ENCODE measurements at places on chromosomes 1 and 21. TPM values are rescaled to one million over a fixed set of nuclear protein-coding genes. Genes with fewer than 3 reads are reported as not detected.

- no peak for DNase-seq
Measured at GRCh38 chr1:76240316-76240715, 165.8 kb downstream of the ST6GALNAC3 start.

DNA sequence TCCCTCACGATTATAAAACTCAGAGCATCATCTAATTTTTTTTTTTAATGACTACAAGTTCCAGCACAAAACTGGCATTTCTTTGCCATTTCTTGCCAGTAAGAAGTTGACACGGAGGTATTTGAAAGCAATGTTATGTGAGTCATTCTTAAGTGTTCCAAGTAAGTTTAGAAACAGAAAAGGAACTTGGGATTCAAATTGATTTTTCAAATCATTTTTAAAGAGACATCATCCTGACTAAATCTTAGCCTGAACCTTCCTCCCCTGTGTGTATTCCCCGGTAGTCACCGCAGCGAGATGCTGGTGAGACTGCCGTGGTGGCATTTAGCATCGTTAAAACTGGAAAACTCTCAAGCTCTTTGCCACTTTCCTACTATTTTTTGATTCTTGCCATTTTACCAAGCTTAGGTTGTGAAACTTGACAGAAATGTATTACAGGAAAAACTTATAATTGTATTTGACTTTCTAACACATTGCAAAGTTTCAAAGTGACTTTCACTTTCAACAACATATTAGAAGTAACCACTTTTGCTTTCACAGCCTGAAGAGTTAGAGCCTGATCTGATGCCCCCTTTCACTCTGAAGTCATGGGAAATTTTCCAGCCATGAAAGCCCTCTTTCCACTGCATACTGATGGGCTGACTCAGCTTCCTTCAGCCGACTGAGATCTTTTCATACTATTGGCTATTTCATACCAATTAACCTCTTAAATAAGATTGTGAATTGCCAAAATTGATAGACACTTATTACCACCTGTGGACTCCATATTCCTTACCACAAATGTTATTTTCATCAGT, 61.4 kb downstream of the OLFML2B start:
- DNase-seq: peak; percentile 41

DNA sequence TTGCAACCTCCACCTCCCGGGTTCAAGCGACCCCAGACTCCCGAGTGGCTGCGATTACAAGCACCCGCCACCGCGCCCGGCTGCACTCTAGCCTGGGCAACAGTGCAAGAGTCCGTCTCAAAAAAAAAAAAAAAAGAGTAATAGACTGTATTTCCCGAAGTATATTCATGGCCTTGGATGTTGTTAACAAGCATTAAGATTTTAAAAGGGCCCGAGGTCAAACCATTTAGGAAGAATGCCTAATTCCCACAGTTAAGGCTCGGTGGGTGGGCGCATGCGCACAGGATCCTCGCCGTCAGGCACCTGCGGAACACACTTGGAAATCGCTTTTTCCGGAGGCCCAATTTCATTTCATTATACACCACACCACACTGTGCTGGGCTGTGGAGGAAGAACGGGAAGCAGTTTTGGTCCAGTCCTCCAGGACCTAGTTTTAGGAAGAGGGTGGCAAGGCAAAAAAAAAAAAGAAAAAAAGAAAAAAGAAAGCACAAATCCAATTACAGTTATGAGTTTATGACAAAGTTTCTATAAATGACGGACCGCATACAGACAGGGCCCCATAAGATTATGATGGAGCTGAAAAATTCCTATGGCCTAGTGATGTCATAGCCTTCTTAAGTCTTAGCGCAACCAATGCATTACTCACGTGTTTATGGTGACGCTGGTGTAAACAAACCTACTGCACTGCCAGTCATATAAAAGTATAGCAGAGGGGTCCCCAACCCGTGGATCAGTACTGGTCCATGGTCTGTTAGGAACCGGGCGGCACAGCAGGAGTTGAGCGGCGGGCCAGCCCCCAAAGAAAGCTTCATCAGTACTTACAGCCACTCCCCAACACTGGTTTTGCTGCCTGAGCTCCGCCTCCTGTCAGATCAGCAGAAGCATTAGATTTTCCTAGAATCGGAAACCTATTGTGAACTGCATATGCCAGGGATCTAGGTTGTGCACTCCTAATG, 38.2 kb downstream of the H3-3A start:
- DNase-seq: peak; percentile 67

DNA sequence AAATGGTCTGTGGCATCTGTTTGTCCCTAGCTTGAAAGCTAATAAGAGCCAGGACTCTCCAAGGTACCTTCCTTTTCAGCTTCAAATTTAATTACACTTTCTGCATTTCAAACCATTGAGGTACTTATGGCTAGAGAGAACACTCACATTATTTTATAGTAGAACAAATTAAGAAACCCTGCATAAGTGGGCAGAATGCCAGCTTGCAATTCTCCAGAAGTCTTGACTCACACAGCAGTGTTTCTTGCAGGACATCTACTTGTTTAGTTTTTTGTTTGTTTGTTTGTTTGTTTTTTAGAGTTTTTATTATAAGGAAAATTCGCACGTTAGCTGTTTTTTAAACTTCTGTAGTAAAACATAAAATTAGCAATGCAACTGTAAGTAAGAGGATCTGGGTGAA, 397.2 kb downstream of the NEGR1 start:
- DNase-seq: peak; percentile 25

Gene ST6GALNAC3
- 1.9 TPM for polyA plus RNA-seq

Gene EPHA10
- 0.31 TPM for polyA plus RNA-seq

Gene SPRR3
- 12.8 TPM for polyA plus RNA-seq

Gene FCRL1
- polyA plus RNA-seq: 0.48 TPM

Gene C1orf35
- 12.8 TPM for polyA plus RNA-seq

DNA sequence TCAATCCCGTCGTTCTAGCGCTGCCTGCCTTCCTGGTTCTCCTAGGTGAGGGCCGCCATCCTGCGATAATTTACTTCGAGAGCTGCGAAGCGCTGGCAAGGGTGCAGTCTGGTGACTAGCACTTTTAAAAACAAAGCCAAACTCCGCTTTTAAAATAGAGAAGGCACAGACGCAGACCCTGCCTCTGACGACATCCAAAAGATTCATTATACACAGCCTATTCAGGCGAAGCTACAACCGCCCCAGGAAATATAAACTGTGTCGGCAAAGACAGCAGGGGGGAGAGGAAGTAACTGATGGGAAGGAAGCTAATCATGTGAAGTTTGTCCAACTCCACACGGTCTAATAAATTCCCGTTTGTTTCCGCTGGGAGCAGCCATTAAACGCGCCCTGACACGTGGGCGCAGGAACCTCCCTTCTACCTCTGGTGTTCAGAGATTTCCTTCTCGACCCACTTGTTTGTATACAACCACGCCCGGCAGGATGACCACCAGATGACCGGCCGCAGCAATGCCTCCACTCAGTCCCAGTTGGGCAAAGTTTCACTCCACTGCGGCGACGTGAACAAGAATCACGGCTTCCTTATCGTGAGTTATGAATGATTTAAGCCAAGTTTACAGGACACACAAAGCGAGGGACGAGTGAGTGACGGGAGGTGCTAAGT, 1.3 kb downstream of the GNG12 start:
- peak; percentile 63 for DNase-seq

Gene S100B
- polyA plus RNA-seq: 7.0 TPM

- no peak for DNase-seq
Measured at GRCh38 chr1:246794828-246795671, 70.8 kb downstream of the SCCPDH start.

- DNase-seq: no peak
Measured at GRCh38 chr1:244730934-244731434, 78.1 kb downstream of the DESI2 start.

DNA sequence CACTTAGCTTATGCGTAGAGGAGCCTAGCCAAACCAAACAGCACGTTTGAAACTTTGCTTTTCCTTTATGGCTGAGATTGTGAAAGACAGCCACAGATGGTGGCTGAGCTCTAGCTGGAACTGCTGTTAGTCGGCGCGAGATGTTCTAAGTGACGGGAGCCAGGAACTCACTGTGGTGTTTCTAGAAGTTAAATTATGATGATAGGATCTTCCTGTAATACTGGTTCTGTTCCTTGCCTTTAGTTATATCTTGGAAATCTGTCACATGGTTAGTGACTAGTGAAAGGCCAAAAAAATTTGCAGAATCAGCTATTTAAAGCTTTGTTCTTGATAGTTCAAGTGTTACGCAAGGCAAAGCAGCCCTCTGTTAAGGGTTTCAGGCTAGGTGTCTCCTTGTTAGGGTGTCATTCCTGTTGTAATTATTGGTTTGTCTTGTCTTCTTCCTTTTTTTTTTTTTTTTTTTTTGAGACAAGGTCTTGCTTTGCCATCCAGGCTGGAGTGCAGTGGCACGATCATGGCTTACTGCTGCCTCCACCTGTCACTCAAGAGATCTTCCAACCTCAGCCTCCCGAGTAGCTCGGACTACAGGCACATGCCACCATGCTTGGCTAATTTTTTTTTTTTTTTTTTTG, 22.6 kb downstream of the AK4 start:
- peak; percentile 72 for DNase-seq

Gene LRRC53
- polyA plus RNA-seq: not detected

DNA sequence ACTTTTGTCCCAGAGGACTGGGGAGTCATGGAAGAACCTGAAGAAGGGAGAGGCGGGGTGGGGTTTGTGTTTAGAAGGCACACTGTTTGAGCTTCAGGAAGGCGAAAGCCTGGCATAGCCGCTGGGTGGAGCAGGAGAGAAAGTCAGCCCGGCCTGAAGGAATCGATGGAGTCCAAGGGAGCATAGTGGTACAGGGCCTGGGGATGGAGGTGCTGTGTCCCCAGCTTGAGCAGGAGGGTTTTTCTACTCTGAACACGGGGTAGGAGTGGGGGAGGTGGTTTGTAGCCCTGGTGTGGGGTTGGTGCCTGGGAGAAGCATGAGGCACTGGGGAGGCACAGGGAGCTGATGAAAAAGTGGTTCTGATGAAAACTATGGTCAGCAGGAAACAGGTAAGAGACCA, 4.7 kb upstream of the CCDC24 start:
- DNase-seq: peak; percentile 69

GRCh38 chr21:41045534-41046268, 122.3 kb upstream of the BACE2 start:
- peak; percentile 67 for DNase-seq

GRCh38 chr1:9338397-9339246, 45.9 kb downstream of the SPSB1 start:
- DNase-seq: peak; percentile 62

Gene DNASE2B
- polyA plus RNA-seq: 0.20 TPM

- no peak for DNase-seq
Measured at GRCh38 chr1:180934563-180934962, 21.9 kb downstream of the KIAA1614 start.

DNA sequence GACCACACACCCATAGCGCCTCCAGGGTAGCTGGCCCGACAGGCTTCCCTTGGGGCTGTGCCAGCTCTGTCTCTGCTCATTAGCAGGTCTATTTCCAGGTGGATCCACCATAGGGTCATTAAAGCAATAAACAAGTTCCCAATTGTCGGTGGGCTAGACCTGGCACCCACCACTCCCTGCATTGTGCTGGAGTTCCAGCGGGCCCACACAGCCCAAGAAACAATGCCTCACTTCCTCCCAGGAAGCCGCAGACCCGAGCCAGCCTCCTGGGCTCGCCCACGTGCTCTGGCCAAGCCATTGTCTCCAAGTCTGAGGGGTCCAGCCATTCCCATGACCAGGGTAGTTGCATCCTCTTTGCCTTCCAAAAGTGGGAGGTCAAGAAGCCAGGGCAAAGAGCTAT, 27.5 kb upstream of the SOX13 start:
- no peak for DNase-seq

DNA sequence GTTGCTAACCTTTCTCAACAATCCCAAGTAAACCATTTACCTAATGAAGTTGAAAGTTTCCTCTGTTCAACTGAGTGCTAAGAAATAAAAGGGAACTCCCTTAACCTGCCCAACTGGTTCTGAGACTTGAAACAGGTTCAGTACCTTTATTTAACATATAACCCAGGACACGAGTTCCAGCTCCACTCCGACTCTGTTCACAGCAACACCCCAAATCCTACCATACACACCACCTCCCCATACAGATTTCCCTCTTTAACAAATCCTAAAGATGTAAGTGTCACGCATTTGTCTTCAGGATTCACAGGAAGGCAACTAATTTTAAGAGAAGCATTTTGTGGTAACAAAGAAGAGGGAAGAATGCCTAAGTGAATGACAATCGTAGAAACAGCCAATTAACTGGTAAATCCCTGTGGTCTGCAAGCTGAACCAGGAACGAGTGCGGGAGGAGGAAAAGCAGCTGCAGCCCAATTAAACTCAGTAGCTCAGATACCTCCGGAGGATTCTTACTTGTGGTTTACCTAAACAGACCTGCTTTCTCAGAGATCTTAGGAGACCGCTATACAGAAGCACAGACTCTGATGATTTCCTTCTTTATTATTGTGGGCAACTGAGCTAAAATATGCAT, 134.5 kb upstream of the MAGI3 start:
- DNase-seq: peak; percentile 51

GRCh38 chr1:159261311-159261710, 40.8 kb upstream of the FCER1A start:
- DNase-seq: no peak

DNA sequence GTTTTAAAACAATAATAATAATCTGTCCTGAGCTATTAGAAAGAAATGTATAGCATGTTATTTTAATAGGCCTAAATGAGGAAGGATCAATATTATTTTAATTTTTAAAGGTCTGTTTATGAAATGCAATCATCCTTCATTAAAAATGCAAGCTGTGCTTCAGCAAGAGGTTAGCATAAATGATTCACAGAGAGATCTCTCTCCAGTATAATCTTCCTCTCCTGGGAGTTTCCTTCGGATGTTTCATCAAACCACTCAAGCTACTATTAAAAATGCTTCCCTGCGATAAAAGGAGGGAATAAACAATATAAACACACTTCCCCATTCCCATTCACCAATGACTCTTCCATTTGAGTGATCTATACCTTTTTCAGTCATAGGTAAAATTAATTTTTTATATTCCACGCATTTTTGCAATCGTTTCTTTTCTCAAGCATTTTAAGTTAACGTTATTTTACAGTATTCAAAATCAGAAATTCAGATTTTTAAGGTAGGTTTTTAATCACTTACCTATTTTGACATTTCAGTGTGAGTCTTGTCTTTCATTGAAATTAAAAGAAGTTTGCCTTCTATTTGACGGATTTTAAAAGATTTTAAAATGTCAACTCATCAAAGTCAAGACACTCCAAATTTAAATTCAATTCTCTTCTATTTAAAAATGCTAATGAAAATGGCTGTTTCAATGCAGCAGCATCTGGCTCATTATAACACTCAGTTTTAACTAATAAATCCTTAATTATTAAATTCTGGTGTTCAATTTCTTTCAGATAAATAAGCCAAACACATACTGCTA, 64.3 kb downstream of the RERE start:
- no peak for DNase-seq

GRCh38 chr1:23449958-23450357, 25.4 kb upstream of the TCEA3 start:
- no peak for DNase-seq

Measured in stomach (tissue), 19 donors.